ENCODE measurements at places on chromosomes 5 and 9. TPM values are rescaled to one million over a fixed set of nuclear protein-coding genes. Genes with fewer than 3 reads are reported as not detected.

Gene CCNJL
- total RNA-seq = 13.8 TPM

Gene LNPEP
- 11.5 TPM for total RNA-seq

Gene CETN3
- 65.1 TPM for total RNA-seq

DNA sequence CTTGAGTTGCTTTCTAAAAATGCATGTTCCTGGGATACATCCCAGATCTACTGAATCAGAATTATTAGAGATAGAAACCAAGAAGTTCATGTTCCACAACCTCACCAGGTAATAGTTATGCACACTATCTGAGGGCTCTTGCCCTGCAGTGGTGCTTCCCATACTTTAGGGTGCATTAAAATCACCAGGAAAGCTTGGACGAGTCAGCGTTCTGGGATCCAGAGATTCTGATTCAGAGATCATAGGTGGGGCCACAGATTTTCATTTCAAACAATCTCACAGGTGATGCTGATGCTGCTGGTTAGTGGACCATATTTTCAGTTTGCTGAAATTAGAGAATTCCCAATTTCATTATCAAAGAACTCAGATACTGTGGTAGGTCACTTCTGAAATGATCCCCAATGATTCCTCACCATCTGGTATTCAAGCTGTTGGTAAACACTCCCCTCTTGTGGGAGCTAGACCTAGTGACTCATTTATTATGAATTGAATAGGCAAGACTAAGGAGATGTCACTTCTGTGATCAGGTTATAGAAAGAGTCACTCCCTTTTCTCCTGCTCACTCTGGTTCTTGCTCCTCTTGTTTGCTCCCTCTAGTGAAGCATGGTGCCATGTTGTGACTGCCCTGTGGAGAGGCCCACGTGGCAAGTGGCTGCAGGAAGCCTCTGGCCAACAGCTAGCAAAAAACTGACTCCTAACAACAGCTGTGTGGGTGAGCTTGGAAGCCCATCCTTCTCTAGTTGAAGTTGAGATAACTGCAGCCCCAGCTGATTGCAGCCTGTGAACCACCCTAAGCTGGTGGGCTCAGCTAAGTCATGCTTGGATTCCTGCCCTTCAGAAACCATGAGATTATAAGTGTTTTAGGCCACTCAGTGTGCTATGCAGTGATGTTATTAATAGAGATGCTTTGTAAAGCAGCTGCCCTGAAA lies 59.8 kb downstream of the SH3TC2 start:
- no peaks in the 10 kb centered on the region for H3K36me3 ChIP-seq
- H3K4me1 ChIP-seq = no peaks in the 10 kb centered on the region
- no peak for DNase-seq
- no peak overlapping the region for H3K4me3 ChIP-seq
- no peak overlapping the region for H3K27ac ChIP-seq

GRCh38 chr5:116495786-116496357 lies 78.8 kb downstream of the SEMA6A start:
- H3K4me3 ChIP-seq = no peak overlapping the region
- H3K36me3 ChIP-seq = peaks cover 49% of the 10 kb centered on the region
- no peak overlapping the region for H3K27ac ChIP-seq

- no peak overlapping the region for H3K27ac ChIP-seq
- no peak for DNase-seq
- no peaks in the 10 kb centered on the region for H3K27me3 ChIP-seq
Observed at GRCh38 chr5:115686051-115686737, 60.4 kb upstream of the TMED7 start.

Gene PCDHB2
- total RNA-seq = 28.4 TPM

- no peak for DNase-seq
- H3K4me3 ChIP-seq = no peak overlapping the region
- H3K36me3 ChIP-seq = no peaks in the 10 kb centered on the region
- no peak overlapping the region for H3K27ac ChIP-seq
- H3K27me3 ChIP-seq = no peaks in the 10 kb centered on the region
- no peaks in the 10 kb centered on the region for H3K4me1 ChIP-seq
Observed at GRCh38 chr5:104661256-104661655, 1098.7 kb upstream of the NUDT12 start.

DNA sequence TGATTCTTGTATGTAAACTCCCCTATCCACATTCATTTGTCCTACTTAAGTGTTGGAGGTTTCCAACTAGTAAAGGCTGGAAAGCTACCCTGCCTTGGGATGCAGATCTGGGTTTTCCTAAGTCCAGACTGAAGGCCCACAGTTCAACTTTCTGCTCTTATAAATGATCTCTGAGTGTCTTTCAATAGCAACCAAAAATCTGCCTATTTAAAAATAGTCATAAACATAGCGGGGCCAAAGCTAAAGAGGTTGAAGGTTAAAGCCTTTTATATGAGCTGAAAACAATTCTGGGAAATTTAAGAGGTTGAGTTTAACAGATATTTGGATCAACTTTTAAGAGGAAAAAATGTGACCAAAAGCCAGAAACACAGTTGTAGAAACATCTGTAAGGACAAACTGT lies 87.2 kb downstream of the NTRK2 start:
- H3K36me3 ChIP-seq = no peaks in the 10 kb centered on the region
- H3K4me1 ChIP-seq = no peaks in the 10 kb centered on the region
- DNase-seq = no peak
- no peaks in the 10 kb centered on the region for H3K27me3 ChIP-seq
- no peak overlapping the region for H3K27ac ChIP-seq

- H3K4me1 ChIP-seq = no peaks in the 10 kb centered on the region
- no peak overlapping the region for H3K27ac ChIP-seq
- no peaks in the 10 kb centered on the region for H3K27me3 ChIP-seq
Observed at GRCh38 chr9:11319538-11319937, 706.7 kb upstream of the PTPRD start.

DNA sequence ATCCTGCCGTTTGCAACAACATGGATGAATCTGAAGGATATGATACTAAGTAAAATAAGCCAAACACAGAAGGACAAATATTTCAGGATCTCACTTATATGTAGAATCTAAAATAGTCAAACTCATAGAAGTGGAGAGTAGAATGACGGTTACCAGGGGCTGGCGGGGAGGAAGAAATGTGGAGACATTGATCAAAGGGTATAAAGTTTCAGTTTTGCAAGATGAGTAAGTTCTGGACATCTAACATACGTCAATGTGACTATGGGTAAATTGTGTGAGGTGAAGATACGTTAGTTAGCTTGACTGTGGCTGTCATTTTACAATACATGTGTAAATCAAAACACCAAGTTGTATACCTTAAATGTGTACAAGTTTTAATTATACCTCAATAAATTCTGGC lies 200.3 kb downstream of the SNX18 start:
- peaks cover 8% of the 10 kb centered on the region for H3K4me1 ChIP-seq
- H3K36me3 ChIP-seq = no peaks in the 10 kb centered on the region
- no peak overlapping the region for H3K4me3 ChIP-seq
- no peaks in the 10 kb centered on the region for H3K27me3 ChIP-seq
- no peak overlapping the region for H3K27ac ChIP-seq

Gene SLC1A3
- 4.2 TPM for total RNA-seq

GRCh38 chr5:36177715-36178523 lies 26.0 kb downstream of the SKP2 start:
- H3K27ac ChIP-seq = no peak overlapping the region
- peaks cover 97% of the 10 kb centered on the region for H3K36me3 ChIP-seq
- no peaks in the 10 kb centered on the region for H3K27me3 ChIP-seq
- no peak overlapping the region for H3K4me3 ChIP-seq
- no peaks in the 10 kb centered on the region for H3K4me1 ChIP-seq
- no peak for DNase-seq

Measured in endodermal cell (in vitro differentiated cells).